Esophagus muscularis mucosa (tissue), 4 donors: ENCODE measurements at places on chromosomes 13 and 19. TPM values are rescaled to one million over a fixed set of nuclear protein-coding genes. Genes with fewer than 3 reads are reported as not detected.

Gene PRR36
- not detected for total RNA-seq

Gene PSG3
- total RNA-seq = not detected

Gene S1PR5
- total RNA-seq = not detected

Gene KDELR1
- total RNA-seq = 105 TPM

Gene CEBPA
- 5.1 TPM for total RNA-seq

Gene ZNF98
- total RNA-seq = 0.83 TPM

GRCh38 chr19:10258080-10258710 lies 6.2 kb downstream of the MRPL4 start:
- no peak overlapping the region for H3K4me3 ChIP-seq
- H3K27me3 ChIP-seq = no peaks in the 10 kb centered on the region
- peaks cover 17% of the 10 kb centered on the region for H3K4me1 ChIP-seq
- H3K36me3 ChIP-seq = peaks cover 66% of the 10 kb centered on the region
- no peak for DNase-seq

DNA sequence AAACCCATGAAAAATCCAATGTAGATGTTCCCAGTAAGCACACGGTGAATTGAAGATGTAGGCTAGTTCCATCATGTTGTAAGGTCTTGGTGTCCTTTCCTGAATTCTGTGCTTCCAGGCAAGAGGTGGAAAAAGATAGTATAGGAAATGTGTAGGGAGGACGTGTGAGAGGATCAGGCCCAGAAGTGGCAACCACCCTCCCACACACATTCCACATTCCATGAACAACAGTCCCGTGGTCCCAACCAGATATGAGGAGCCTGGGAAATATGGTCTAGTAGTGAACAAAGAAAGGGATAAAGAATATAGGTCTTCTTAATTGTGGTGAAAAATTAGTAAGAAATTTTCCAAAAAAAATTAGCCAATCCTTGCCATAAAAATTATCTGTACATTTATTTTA lies 1254.2 kb upstream of the SLC10A2 start:
- H3K36me3 ChIP-seq = no peaks in the 10 kb centered on the region
- no peaks in the 10 kb centered on the region for H3K27me3 ChIP-seq
- no peaks in the 10 kb centered on the region for H3K4me1 ChIP-seq
- H3K27ac ChIP-seq = no peak overlapping the region

- no peaks in the 10 kb centered on the region for H3K36me3 ChIP-seq
- peaks cover 37% of the 10 kb centered on the region for H3K27me3 ChIP-seq
- H3K4me3 ChIP-seq = no peak overlapping the region
- H3K27ac ChIP-seq = no peak overlapping the region
- no peaks in the 10 kb centered on the region for H3K4me1 ChIP-seq
These were observed 78.8 kb downstream of the SOX1 start for GRCh38 chr13:112145551-112146360.

DNA sequence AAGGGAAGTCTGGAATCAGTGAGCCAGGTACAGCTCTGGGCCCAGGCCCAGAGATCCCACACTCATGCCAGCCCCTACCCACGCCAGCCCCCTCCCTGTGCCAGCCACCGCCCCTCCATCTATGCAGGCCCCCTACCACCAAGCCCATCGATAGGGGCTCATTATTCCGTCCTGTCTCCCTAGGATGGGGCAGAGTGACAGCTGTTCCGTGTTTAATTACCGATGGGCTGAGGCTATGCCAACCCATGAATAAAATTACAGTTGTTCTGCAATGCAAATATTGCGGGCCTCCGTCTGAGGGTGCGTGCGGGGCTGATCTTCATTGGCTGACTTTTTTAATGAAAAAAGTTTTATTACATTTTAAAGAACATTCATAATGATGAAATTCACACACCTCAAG lies 35.6 kb upstream of the PEPD start:
- no peak overlapping the region for H3K27ac ChIP-seq
- no peaks in the 10 kb centered on the region for H3K4me1 ChIP-seq
- no peaks in the 10 kb centered on the region for H3K27me3 ChIP-seq
- H3K4me3 ChIP-seq = no peak overlapping the region
- DNase-seq = no peak

DNA sequence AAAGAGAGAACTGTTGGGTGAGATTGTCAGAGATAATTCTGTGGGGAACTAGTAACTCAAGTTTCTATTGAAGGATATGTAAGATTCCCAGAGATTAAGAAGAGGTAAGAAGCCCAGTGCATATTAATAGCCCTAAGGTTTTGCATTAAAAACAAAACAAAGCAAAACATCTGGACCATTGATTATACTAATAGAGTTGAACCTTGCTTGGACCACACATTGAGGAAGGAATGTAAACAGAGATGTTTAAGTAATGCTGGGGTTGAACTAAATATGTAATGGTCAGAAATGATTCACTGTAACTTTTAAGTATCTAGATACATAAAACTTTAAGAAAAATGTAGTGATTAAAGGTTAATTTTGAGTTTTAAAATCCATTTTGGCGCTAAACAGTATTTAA lies 1770.0 kb downstream of the PCDH9 start:
- DNase-seq = no peak
- H3K27me3 ChIP-seq = no peaks in the 10 kb centered on the region

GRCh38 chr13:21556051-21556450 lies 47.9 kb downstream of the MICU2 start:
- no peak for DNase-seq
- H3K36me3 ChIP-seq = no peaks in the 10 kb centered on the region
- H3K4me3 ChIP-seq = no peak overlapping the region
- no peak overlapping the region for H3K27ac ChIP-seq
- H3K27me3 ChIP-seq = no peaks in the 10 kb centered on the region

- H3K4me3 ChIP-seq = no peak overlapping the region
- no peak overlapping the region for H3K27ac ChIP-seq
- H3K4me1 ChIP-seq = no peaks in the 10 kb centered on the region
- no peaks in the 10 kb centered on the region for H3K27me3 ChIP-seq
- no peak for DNase-seq
These were observed 28.9 kb upstream of the CYSLTR2 start for GRCh38 chr13:48624858-48625257.

DNA sequence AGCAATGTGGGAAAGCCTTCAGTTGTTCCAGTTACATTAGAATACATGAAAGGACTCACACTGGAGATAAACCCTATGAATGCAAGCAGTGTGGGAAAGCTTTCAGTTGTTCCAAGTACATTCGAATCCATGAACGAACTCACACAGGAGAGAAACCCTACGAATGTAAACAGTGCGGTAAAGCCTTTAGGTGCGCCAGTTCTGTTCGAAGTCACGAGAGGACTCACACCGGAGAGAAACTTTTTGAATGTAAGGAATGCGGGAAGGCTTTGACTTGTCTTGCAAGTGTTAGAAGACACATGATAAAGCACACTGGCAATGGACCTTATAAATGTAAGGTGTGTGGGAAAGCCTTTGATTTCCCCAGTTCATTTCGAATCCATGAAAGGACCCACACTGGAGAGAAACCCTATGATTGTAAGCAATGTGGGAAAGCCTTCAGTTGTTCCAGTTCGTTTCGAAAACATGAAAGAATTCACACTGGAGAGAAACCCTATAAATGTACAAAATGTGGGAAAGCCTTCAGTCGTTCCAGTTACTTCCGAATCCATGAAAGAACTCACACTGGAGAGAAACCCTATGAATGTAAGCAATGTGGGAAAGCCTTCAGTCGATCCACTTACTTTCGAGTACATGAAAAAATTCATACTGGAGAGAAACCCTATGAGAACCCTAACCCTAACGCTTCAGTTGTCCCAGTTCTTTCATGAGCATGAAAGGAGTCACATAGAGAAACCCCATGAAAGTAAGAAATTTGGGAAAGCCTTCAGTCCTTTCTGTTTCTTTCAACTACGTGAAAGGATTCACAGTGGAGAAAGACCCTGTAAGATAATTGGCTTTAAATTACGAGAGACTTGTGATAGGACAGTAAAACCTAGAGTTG lies 20.1 kb downstream of the ZNF627 start:
- H3K4me1 ChIP-seq = no peaks in the 10 kb centered on the region
- no peak overlapping the region for H3K27ac ChIP-seq
- DNase-seq = no peak
- H3K36me3 ChIP-seq = peaks cover 67% of the 10 kb centered on the region

DNA sequence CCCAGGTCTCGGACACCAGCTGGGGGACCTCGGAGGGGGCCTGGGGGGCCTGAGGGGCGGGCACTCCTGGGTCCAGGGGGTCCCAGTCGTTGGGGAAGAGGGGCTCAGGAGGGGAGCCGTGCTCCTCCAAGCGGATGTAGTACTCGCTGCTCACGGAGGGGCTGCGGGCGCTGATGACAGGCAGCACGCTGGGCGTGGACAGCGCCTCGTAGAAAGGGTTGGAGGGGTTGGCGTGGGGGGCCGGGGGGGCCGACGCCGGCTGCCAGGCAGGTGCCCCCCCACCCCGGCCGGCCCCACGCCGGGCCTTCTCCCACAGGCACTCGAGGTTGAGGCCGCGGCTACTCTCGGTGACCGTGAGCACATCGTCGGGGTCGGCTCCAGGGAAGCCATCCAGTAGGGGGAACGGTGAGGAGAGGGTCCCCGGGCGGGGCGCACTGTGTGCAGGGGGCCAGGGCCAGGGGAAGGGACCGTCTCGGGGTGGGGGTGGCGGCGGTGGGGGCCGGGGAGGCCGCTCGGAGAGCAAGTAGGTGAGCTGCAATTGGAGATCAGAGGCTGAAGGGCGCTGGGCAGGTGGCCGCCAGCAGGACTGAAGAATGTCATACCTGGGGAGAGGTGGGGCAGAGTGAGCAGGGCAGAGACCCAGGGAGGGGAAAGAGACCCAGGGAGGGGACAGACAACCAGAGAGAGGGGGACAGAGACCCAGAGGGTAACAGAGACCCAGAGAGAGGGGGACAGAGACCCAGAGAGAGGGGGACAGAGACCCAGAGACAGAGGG lies 12.1 kb downstream of the LMTK3 start:
- H3K4me3 ChIP-seq = peak overlapping the region; percentile 32
- H3K27me3 ChIP-seq = no peaks in the 10 kb centered on the region
- no peak overlapping the region for H3K27ac ChIP-seq
- DNase-seq = no peak

- no peaks in the 10 kb centered on the region for H3K4me1 ChIP-seq
- no peaks in the 10 kb centered on the region for H3K36me3 ChIP-seq
- DNase-seq = no peak
- no peak overlapping the region for H3K4me3 ChIP-seq
- H3K27me3 ChIP-seq = no peaks in the 10 kb centered on the region
These were observed 12.3 kb upstream of the GGACT start for GRCh38 chr13:100600915-100601314.

- no peak overlapping the region for H3K4me3 ChIP-seq
- peaks cover 56% of the 10 kb centered on the region for H3K4me1 ChIP-seq
- H3K36me3 ChIP-seq = no peaks in the 10 kb centered on the region
- H3K27ac ChIP-seq = no peak overlapping the region
These were observed 380.0 kb downstream of the KLF12 start for GRCh38 chr13:73754241-73754640.

- DNase-seq = peak; percentile 12
- H3K4me1 ChIP-seq = no peaks in the 10 kb centered on the region
- no peak overlapping the region for H3K27ac ChIP-seq
- H3K4me3 ChIP-seq = no peak overlapping the region
- no peaks in the 10 kb centered on the region for H3K27me3 ChIP-seq
These were observed 391.9 kb downstream of the IRS2 start for GRCh38 chr13:109394311-109394988.

- no peak for DNase-seq
- H3K27ac ChIP-seq = no peak overlapping the region
- H3K27me3 ChIP-seq = no peaks in the 10 kb centered on the region
- no peaks in the 10 kb centered on the region for H3K36me3 ChIP-seq
- H3K4me1 ChIP-seq = no peaks in the 10 kb centered on the region
- H3K4me3 ChIP-seq = no peak overlapping the region
These were observed 1514.7 kb upstream of the MIR17HG start for GRCh38 chr13:89832827-89833226.

DNA sequence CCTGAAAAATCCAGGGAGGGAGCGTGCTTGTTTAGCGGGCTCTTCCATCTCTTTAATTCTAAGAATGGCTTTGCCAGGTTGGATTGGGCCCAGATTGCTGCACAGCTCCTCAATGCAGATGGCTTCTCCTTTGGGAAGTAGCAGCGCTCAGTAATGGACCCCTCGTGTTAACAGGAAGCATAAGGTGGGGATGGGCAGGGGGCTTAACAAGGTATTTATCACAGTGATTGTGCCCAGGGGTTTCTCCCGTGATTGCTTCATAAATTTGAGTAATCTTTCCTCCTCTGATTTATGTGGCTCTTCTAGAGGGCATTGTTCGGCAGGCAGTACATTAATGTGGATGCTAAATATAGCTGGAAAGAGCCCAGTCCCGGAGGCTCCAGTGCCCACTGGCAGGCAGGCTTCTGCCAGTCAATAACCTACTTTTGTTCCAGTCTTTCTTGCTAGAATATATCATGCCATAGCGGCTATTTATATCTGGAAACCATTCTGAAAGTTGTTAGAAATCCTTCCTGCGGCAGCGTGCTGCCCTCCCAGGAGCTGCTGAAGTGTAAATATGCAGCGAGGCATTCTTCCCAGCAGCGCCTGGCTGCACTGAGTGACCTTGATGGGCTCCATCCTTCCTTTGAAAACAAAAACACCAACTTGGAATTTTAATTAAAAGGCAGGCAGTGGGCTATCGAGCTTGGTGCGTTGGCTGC lies 65.0 kb downstream of the FGF9 start:
- H3K27me3 ChIP-seq = no peaks in the 10 kb centered on the region
- H3K36me3 ChIP-seq = no peaks in the 10 kb centered on the region
- H3K4me1 ChIP-seq = peaks cover 11% of the 10 kb centered on the region
- DNase-seq = peak; percentile 89

GRCh38 chr13:45185286-45185685 lies 15.6 kb downstream of the KCTD4 start:
- H3K4me3 ChIP-seq = no peak overlapping the region
- H3K27ac ChIP-seq = no peak overlapping the region
- H3K36me3 ChIP-seq = no peaks in the 10 kb centered on the region
- no peaks in the 10 kb centered on the region for H3K27me3 ChIP-seq

DNA sequence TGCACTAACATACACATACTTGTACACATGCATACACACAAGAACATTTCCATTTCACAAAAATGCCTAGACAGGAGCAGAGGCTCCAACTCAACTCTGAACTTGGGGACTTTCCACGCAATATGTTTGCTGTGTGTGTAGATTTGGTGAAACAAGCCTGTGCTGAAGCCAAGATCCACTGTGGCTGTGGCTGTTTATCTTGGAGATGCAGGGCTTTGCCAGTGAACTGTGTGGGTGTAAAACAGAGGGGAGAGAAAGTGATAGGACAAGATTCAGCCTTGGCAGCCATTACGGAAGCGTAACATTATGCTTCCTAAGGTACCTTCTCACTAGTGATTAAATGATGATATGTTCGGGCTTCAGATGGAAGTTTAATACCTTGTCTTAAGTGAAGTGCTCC lies 73.2 kb upstream of the MBNL2 start:
- no peak overlapping the region for H3K27ac ChIP-seq
- no peaks in the 10 kb centered on the region for H3K36me3 ChIP-seq
- no peaks in the 10 kb centered on the region for H3K27me3 ChIP-seq
- DNase-seq = no peak
- H3K4me1 ChIP-seq = no peaks in the 10 kb centered on the region

DNA sequence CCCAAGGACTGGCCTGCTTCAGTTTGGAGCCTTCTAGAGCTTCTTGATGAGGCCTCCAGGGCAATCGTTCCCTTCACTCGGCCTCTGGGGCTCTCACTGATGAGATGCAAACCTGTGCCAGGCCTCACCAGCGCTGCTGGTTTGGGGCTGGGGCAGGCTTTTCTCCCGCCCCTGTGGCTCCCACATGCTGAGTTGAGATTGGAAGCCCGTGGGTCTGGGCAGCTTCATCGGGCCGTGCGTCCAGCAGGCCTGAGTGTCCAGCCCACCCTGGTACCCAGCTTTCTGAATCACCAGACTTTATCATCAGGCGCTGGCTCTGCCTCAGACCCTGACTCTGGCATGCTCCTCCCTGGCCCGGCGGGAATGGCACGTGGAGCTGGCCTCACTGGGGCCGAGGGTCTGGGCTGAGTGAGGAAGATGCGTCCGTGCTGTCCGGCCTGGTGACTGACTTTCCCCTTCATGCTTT lies 4.3 kb downstream of the CALM3 start:
- peaks cover 27% of the 10 kb centered on the region for H3K36me3 ChIP-seq
- no peaks in the 10 kb centered on the region for H3K27me3 ChIP-seq
